ENCODE measurements at places on chromosomes 11 and 22.

DNA sequence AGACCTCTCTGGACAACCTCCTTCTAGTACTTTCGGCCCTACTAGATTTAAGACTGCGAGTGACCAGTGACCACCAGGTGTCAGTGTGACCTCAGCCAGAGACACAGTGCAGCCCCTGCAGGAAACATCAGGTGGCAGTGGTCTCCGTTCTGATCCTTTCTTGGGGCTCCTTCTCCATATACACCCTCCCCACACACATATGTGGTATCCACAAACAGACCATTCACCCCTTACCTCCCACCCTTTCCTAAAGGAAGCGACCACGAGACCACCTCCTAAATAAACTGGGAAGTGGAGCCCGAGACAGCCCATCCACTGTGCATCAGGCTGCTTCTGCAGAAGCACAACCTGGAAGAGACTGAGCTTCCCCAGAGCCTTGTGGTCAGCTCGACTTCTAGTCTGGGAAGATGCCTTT is 38.5 kb upstream of the CYP2D6 start:
- DNase-seq = peak; percentile 68

- no peak for DNase-seq
These were observed 55.8 kb downstream of the RAB6A start for GRCh38 chr11:73705053-73705452.

DNA sequence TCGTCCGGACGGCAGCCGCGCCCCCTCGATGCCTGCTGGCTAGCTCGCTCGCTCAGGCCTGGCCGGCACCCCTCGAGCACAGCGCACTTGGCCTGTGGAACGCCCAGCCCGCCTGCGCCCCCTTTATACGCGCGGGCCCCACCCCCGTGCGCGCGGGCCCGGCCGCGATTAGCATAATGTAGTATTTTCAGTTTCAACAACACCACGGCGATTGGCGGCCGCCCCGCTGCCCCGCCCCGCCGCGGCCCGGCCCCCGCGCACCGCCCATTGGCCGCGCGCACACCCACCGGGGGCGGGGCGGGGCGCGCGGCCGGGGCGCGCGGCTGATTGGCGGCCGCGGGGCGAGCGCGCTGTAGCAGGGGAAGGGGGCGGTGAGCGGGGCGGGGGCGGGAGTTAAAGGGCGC is at the start of gene CDKN1C:
TSS of gene CDKN1C (minus strand) at position 98 of the 404 bp plus-strand sequence. CDS start 319 bp downstream, outside the sequence.
- peak; percentile 87 for DNase-seq

DNA sequence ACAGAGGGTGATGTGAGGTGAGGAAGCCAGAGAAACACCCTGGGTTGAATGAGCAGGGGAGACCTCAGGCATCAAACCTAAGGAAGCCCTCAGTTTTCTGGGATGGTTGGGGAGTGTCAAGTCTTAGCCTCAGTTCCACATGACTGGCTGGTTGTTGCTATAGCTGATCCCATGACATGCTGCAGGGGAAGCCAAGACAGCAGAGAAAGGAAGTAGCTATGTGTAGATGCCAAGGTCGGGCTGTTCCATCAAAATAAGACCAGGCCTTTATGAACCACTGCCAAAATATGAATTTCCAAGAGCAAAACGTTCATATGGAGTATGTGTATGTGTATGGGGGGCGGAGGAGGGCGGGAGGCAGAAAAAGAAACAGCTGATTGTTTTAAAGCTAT is 11.6 kb downstream of the CD59 start:
- no peak for DNase-seq

DNA sequence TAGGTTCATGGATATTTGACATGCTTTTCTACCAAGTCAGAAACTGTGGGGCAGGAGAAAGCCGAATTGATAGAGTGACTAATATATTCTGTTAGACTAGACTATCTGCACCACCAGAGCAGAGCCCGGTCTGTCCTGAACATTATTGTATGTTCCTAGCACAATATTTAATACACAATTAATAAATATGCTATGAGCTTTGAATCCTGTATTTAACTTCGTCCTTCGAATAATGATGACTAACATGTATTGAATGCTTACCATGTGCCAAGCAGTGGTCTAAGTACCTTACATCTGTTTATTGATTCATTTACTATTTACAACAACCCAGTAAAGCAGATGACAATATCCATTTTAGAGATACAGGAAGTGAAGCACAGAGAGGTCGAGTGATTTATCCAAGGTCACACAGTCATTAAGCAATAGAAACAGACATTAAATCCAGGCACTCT is 44.8 kb upstream of the ANO3 start:
- DNase-seq = no peak

DNA sequence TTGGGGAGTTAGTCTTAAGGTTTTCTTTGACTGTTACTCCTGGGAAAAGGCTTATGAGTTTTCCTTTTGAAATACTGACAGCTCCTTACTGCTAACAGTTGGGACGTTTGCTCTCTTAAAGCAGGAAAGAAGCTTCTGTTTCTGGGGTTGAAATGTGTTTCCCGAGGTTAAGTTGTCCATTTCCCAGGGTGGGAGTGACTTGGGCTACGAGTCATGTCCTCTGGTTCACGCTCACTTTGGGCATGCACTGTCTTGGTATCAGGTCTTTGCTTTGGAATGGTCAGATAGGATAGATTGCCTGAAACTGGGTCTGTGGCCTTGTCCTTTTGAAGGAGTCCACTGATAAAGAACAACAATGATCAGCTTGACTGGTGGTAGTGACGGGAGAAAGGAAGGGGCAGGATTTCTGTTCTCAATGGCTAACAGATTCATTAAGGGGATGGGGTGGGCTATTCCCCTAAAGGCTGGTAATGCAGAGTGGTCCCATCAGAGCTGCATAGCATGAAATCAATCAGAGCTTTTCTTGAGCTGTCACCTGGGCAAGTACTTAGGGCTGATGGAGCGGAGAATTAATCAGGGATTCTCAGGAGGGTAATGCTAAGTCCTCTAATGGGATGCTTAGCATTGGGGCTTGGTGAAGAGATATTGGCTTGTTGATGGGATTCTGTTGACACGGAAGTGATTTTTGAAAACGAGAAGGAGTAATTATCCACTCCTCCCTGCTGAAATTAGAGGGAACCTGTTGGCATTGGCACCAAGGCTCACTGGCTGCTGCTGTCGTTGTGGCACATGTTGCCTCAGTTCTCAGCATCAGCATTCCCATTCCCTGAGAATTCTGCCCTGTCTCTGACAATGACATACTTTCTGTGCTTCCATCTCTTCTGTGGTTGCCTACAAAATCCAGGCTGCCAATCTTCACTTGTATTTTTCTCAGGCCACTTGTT is 81.6 kb downstream of the TEAD1 start:
- DNase-seq = peak; percentile 22

DNA sequence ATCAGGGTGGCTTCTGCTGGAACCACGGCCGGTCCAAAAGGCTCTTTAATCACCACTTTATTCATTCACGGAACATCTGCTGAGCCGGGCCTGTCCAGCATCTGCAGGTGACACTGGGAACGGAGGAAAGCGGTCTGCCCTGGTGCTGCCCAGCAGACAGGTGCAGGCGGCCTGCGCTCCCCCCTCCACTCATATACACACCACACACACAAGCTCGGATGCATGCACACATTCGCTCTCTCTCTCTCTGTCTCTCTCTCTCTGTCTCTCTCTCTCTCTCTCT is 736.9 kb downstream of the BRD1 start:
- no peak for DNase-seq

DNA sequence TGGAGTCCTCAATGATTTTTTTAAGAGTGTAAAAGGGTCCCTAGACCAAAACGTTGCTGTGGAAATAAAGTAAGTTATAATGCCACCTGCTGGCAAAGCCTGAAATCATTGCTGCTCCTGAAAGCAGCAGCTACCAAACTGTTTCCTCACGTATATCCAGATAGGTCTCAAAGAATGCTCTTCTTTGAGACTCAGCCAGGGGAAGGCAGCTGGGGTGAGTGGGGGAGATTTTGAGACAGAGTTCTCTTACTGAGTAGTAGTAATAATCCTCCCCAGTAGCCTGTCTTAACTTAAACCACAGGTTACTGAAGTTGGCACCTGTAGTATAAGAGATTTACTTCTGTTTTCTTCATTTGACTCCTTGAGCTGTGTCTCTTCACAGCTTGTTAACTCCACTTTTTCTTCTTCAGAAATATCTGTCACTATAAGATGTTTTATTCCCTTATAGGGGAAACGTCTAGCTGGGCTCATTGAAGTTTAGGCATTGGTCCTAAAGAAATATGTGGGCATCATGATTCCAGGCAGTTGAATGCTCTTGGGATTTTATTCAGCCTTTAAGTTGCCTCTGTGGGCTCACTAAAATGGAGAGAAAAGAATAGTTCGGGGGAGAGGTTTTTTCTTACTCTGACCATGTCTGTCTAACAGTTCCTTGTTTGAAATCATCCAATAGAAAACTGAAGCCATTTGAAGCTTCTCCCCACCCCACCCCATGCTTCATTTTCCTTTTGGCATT is 77.9 kb downstream of the BTBD10 start:
- peak; percentile 40 for DNase-seq

GRCh38 chr22:43722444-43722843 is 89.7 kb downstream of the EFCAB6 start:
- DNase-seq = no peak

- DNase-seq = no peak
These were observed 357.2 kb downstream of the OPCML start for GRCh38 chr11:133175103-133175502.

DNA sequence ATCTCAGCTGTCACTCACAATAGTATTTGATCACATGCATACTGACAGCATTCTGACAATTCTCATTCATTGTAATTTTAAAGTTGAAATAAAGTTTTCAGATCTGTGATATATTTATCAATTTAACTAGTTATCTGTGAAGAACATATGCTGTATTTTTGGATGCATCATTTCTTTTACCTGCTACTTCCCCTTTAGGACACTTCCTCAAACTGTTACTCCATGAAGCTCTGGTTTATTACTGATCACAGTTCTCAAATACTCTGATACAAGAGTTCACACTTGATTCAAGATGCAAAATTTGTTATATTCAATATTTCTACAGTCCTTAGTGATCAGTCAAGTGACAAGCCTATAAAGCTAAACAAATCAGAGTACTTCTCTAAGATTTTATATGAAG is 1655.2 kb downstream of the LRRC4C start:
- no peak for DNase-seq

- DNase-seq = peak; percentile 48
These were observed 91.1 kb upstream of the KCNA4 start for GRCh38 chr11:30107899-30108298.

DNA sequence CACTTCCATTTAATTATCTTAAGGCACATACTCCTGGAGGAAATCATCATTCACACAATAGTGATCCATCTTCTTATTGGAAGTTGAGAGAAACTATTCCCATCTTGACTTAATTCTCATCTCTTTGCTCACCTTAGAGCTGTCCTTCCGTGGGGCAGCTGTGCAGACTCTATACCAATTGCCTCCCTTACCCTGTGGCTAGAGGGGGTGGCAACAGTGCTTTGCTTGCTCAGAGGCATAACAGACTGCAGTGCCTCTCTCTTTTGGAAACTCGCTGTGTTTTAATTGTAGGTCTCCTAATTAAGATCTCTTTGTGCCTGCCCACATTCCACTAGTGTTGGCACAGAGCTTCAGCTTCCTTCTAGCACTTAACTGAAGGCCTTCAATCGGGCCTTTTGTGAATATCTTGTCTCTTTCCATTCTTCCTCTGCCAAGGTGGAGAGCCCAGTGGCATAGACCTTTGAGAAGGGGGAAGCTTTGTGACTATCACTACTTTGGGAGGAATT is 5.5 kb downstream of the KMT2A start:
- no peak for DNase-seq

- DNase-seq = no peak
These were observed 1455.1 kb downstream of the TBC1D22A start for GRCh38 chr22:48217596-48217995.

GRCh38 chr22:45502215-45503049 is at the start of gene FBLN1:
Gene FBLN1, plus strand, starts transcription at chr22:45502883. Its CDS starts 103 bp downstream, at chr22:45502986.
- peak; percentile 47 for DNase-seq

DNA sequence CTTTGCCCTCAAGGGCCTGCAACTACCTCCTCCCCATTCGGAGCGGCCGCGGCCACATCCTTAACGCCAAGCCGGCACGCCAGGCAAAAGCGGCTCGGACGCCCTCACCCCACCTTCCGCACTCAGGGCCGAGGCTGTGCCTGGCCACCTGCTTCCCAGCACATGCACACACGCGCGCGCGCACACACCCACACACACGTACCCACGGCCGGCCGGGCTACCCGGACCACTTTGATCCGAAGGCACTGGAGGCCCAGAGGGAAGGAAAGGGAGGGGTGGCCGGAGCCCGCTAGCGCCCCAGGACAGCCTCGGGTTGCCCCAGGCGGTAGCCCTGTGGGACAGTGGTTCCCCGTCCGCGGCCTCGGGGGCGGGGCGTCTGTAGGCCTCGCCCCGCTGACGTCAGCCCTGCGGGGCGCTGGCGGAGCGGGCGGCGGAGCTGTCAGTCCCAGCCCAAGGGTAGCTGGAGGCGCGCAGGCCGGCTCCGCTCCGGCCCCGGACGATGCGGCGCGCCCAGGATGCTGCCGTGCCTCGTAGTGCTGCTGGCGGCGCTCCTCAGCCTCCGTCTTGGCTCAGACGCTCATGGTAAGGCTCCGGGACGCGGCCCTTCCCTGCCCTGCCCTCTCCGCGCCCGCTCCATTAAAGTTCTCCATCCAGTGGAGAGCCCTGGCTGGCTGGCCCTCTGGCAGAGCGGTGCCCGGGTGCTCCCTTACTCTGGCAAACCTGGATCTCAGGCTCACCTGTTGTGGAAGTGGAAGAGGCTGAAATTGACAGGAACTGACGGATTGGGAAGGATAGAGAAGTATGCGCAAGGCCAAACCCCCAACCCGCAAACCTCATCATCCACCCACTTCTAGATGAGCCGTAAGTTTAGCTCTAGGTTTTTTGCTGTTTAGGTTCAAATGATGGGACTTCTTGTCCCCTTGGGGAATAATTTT is at the start of gene IL10RA:
TSS of gene IL10RA (plus strand) at position 442 of the 935 bp plus-strand sequence. CDS start at position 516, 74 bp downstream.
- peak; percentile 84 for DNase-seq

DNA sequence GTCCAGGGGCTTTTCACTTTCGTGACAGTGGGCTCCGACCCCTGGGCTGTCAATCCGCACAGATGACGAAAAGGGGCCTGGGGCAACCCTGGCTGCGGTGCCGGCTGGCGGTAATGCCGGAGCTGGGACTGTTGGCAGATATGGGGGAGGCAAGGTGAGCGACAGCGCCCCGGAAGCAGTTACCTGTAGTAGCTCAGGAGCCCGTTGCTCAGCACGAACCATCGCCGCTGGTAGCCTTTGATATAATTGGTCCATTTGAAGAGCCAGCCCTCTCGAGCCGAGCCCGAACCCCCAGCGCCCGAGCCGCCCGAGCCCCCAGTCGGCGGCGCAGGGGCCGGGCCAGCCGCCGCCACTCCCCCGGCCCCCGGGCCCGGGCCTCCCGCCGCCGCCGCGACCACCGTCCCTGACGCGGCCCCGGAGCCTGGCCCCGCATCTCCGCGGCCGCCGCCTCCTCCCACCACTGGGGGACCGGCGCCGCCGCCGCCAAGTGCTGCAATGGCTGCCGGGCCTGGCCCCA is 396 bp downstream of the OSBP start:
- peak; percentile 17 for DNase-seq

DNA sequence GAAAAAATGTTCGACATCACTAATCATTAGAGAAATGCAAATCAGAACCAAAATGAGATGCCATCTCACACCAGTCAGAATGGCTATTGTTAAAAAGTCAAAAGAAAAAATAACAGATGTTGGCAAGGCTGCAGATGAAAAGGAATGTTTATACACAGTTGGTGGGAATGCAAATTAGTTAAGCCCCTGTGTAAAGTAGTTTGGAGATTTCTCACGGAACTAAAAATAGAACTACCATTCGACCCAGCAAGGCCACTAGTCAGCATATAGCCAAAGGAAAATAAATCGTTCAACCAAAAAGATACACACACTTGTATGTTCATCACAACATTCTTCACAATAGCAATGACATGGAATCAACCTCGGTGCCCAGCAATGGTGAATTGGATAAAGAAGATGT is 503.2 kb downstream of the OPCML start:
- DNase-seq = no peak

GRCh38 chr22:28442711-28443525 is 236.7 kb downstream of the TTC28 start:
- DNase-seq = peak; percentile 12
